ENCODE measurements at places on chromosomes 12 and 14.

DNA sequence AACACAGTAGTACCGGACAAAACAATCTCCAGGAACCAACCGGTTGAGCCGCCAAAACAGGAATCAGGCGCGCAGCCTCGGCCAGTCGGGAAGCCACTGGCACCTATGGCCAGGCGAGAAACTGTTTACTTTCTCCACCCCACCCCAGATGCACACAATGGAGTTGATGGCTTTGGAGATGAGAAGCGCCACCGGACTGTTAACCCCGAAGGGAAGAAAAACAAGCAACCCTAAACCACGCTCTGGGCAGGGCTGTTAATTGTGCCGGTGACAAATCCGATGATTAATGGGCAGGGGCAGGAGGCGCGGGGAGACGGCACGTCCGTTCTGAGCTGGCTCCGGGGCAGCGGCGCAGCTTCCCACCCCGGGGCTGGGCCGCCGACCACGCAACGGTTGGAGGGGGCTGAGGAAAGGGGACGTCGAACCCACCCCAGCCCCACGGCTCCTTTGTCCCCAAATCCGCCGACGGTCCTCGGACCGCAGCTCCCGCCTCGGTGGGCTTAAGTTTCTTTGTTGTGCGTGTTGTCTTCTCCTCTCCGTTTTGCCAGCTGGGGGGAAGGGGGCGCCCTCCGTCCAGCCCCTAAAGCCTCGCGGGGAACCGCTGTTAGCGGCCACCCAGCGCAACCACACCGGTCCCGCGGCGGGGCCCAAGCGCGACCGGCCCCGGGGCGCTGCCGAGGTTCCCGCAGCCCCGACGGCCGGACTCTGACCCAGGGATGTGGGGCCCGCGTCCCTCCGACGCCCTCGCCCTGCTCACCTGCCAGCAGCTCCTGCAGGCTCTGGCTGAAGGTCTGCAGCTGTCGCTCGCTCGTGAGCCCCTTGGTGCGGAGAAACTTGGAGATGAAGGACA, 790 bp downstream of the BTG1 start:
- peak; percentile 97 for DNase-seq

DNA sequence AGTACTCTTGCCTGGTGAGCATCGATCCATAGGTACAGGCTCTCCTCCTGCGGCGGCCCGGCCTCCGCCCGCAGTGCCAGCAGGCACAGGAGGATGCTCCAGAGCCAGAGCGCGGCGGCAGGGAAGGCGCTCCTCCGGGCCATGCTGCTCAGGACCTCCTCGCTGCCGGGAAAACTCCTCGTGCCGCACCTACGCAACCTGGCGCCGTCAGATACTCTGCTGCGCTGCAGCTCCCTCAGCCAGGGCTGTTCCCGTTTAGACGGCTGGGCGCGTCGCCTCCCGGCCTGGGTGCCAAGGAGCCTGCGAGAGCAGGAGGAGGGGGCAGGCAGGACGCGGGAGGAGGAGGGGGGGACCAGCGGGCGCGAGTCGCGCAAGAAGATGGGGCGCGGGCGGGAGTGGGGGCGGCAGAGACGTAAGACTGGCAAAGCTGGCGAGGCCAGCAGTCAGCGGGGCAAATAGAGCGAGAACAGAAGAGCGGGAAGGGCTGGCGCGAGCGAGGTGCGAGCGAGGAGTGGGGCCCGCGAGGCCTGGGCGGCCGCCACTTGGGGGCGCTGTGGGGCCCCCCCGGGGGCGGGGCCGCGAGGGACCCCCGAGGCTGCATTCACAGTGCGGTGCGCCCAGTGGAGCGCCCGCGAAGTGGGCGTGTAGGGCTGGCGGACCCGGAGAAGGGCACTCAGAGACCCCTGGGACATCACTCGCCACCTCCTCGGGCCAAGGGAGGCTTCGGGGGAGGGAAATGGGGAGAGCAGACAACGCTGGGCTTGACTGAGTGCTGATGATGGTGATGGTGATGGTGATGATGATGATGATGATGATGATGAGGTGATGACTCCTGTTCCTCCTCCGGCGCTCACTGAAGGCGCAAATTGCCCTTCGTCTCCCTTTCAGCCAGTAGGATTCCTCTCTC, at the start of gene WIF1:
Gene WIF1 (minus strand): TSS at position 257 of the 907 bp plus-strand sequence. CDS start 114 bp downstream, at position 143.
- DNase-seq, result peak; percentile 83

DNA sequence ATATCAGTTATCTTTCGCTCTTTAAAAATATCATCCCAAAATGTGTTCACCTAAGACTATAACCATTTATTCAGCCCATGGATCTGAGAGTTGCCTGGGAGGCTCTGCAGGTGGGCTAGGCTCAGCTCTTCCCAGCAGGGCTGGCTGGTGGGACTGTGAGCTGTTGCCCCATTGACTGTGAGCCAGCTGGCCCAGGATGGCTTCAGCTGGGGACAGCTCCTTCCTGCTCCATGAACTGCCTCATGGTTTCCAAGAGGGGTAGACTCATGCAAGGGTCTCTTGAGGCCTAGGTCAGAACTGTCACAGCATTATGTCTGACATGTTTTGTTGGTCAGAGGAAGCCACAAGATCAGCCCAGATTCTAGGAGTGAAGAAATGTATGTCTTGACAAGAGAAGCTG, 114.1 kb upstream of the E2F7 start:
- DNase-seq, result peak; percentile 67

- no peak for DNase-seq
Measured at GRCh38 chr12:109157986-109158385, 41.6 kb downstream of the ACACB start.

- no peak for DNase-seq
Measured at GRCh38 chr14:79294499-79294898, 916.8 kb downstream of the DIO2 start.

DNA sequence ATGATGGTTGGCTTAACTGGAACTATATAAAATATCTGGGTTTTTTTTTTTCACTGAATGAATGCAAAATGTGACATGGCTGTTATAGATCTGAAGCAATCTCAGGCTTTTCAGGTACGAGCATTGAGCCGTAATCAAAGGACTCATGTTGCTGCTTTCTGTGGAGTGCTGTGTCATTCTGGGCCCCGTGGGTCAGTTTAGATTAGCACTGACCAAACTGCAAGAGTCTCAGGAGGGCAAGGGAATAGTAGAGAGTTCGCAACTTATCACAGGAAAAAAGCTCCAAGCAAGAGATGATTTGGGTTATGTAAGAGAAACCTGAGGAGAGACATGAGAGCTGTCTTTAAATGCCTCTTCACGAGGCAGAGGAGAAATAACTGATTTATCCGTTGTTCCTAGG, 59.1 kb downstream of the UBR7 start:
- DNase-seq, result no peak

GRCh38 chr14:106396999-106397398, 870.6 kb downstream of the TMEM121 start:
- peak; percentile 82 for DNase-seq

- no peak for DNase-seq
Measured at GRCh38 chr14:65838565-65838964, 426.0 kb downstream of the FUT8 start.

- DNase-seq, result no peak
Measured at GRCh38 chr12:110107369-110108281, 16.5 kb upstream of the IFT81 start.

- DNase-seq, result no peak
Measured at GRCh38 chr12:14369311-14369710, 3.8 kb downstream of the ATF7IP start.

GRCh38 chr12:80936642-80937390, 918 bp downstream of the LIN7A start:
- peak; percentile 96 for DNase-seq

- DNase-seq, result peak; percentile 27
Measured at GRCh38 chr14:105448706-105449111, 25.9 kb upstream of the CRIP2 start.

- DNase-seq, result no peak
Measured at GRCh38 chr14:72576258-72576657, 317.6 kb downstream of the DPF3 start.

DNA sequence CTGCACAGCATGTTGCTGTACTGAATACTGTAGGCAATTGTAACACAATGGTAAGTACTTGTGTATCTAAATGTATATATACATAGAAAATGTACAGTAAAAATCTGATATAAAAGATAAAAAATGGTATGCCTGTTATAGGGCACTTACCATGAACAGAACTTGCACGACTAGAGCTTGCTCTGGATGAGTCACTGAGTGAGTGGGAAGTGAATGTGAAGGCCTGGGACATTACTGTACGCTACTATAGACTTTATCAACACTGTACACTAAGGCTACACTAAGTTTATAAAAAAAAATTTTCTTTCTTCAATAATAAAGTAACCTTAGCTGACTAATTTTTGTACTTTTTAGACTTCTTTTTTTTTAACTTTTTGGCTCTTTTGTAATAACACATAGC, 24.2 kb upstream of the NEDD1 start:
- no peak for DNase-seq

GRCh38 chr12:43151441-43151981, 400.5 kb downstream of the ADAMTS20 start:
- DNase-seq, result no peak

DNA sequence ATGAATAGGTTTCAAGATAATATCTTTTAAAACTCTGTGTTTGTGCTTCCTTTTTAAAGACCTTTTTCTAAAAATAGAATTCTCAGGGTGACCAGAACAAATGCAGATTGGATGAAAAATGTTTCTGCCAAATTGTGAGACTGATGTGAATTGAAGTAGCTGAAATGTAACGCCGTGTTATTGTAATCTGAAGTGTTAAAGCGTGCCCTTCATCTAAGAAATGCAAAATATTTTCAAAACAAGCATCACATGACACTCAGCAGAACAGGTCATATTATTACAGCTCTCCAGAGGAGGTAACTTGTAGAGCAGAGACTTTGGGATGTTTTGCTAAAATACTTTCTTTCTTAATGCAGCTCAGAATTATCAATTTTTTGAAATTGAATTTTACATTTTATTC, 90.0 kb upstream of the PLEKHA5 start:
- DNase-seq, result no peak

DNA sequence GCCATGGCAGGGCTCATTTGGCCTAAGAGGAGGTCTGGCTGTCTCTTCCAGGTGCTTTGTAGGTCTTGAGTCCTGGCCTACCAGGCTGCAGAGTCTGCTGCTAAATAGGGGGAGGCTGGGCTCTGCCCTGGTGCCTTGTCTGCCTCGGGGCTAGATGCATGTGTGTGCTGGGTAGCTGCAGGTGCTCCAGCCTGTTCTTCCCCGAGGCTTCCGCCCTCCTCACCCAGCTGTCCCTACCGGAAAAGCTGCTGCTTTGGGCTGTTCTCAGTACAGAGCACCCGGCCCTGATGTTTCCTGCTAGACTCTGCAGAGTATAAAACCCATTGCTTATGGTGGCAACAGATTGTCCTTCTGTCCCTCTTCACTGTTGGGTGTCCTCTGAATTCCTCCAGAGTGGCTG, 37.7 kb downstream of the RAB35 start:
- DNase-seq, result no peak

DNA sequence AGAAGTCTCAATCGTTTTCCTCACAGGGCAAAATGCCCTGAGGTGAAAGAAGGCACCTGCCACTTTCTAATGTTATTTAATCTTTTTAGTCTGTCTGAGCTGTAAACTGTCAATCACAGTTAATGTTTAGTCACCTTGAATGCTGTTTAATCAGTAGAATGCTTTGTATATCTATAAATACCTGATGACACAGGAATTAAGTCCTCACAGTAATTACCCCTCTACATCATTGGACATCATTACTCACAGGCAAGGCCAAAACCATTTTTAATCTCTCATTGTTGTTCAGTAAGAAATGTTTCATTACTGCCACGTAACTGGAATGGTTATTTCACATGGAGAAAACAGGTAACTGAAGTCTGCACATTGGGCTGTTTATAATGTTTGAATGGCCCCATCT, 178.8 kb downstream of the EXOC5 start:
- DNase-seq, result peak; percentile 93

GRCh38 chr14:78951602-78952001, 781.4 kb downstream of the NRXN3 start:
- DNase-seq, result no peak

DNA sequence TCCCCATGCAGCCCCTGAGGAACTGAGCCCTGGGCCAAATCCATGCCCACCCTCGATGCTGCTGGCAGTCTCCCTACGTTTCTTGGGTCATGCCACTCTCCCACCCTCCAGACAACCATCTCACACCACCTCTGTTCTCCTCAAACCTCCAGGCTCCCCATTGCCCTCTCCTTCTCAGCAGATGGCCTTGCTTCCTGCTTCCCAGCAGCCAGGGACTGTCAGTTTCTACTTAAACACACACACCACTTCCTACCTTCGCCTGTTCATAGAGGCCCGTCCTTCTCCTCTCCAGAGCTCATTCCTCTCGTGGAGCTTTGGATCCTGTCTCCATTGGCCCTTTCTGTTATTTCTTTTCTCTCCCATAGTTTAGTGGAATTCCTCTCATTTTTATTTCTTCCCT, 27.1 kb downstream of the ZNF664 start:
- no peak for DNase-seq

DNA sequence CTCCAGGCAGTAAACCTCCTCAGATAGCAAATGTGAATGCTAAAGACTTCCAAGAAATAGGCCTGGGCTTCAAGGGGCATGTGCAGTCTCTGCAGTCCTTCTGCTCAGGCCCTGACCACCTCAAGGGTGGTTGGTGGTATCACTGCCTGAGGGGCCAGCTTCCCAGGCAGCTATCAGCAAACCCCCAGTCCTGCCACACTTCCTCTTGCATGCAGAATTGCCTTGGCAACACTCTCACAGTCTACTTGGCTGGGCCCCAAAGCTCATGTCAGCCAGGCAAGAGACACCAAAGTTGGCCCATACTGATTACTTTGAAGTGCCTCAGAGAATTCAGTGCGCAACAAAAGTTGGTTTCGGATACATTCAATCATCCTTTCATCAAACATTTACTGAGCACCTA, 3.5 kb upstream of the ASB8 start:
- no peak for DNase-seq

GRCh38 chr14:58390830-58391229, 4.9 kb upstream of the TOMM20L start:
- DNase-seq, result no peak

GRCh38 chr12:104458694-104459367, 2.1 kb downstream of the CHST11 start:
- peak; percentile 36 for DNase-seq

DNA sequence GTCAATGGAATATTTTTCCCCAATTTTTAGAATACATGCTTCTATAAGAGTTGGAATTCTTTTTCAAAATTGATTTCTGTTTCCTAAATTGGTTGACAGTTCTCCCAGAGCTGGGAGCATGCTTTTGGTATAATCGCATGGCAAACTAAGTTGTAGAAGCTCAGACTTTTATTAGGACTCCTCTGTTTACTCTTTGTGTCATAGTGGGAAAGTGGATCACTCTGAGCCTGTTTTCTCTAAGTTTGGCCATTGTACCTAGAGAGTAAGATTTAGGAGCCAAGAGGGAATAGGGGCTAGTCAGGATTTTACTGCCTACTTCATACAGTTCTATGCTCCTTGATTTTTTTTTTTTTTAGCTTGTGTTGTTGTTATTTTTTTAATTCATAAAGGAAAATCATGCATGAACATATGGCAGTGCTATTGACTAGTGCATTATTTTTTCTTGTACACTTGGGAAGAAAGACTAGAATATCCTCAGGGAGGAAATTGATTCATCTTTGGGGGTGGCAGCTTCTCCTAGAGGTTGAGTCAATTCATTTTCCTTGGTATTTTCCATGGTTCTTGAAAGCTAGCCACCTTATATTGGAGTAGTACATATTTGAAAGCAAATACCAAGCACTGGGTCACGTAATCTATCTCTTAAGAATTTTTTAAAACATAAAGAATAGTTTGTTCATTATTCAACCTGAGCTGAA, 77.7 kb upstream of the TRAF3 start:
- no peak for DNase-seq
